ENCODE measurements at places on chromosomes 7 and 10.

- no peak for DNase-seq
Observed at GRCh38 chr7:36153571-36154097, 580 bp downstream of the EEPD1 start.

DNA sequence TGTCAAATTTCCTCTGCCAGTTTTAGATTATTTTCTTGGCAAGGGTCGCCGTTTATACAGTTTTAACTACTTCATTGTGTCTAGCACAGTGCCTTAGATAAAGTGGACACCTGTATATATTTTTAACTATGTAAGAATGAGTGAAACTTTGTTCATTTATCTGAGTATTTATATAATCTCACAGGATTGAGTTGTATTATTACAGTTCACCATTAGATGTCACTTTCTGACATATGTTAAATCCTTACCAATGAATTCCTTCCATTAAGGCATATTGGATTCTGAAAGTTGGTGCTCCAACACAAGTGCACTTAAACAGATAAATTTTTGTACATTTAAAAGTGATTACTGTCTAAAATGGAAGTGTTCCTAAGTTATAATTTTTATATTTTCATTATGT is 43.0 kb downstream of the ZMYND11 start:
- DNase-seq = no peak

DNA sequence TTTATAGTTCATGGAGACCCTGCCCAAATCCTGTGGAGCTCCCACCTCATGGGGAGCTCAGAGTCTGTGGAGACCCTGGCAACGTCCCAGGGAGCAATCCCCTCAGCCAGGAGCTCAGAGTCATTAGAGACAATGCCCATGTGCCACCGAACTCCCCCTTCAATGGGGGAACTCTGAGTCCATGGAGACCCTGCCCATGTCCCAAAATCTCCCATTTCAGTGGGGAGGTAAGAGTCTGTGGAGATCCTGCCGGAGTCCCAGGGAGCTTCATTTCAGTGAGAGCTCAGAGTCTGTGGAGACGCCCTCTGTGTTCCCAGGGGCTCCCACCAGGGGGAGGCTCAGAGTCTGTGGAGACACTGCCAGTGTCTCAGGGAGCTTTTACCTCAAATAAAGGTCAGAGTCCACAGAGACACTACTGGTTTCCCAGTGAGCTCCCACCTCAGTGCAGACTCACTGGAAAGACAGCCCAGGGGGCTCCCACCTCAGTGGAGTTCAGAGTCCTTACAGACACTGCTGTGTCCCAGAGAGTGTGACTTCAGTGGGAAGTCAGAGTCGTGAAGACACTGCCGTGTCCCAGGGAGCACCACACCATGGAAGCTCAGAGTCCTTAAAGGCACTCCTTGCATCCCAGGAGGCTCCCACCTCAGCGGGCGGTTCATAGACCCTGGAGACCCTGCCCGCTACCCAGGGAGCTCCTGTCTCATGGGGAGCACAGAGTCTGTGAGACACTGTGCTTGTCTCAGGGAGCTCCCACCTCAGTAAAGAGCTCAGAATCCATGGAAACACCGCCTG is 5.0 kb downstream of the MYO1G start:
- no peak for DNase-seq

- no peak for DNase-seq
Observed at GRCh38 chr10:22244001-22244400, 26.2 kb upstream of the EBLN1 start.

DNA sequence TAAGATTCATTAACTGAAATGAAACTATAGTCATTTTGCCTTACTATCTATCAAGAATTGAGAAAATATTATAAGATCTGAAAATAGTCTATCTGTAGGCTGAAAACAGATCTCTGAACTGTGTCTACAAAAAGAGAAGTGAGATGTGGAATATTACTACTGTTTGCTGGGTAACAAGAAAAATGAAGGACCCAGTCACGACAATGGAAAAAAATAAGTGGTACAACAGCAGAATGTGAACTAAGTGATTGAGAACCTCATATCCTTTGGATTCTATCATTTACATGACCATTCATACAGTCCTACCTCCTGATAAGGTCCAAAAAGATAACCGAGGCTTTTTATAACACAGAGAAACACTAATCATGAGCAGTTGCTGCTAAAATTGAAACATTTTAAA is 94.3 kb downstream of the UBE2H start:
- no peak for DNase-seq

DNA sequence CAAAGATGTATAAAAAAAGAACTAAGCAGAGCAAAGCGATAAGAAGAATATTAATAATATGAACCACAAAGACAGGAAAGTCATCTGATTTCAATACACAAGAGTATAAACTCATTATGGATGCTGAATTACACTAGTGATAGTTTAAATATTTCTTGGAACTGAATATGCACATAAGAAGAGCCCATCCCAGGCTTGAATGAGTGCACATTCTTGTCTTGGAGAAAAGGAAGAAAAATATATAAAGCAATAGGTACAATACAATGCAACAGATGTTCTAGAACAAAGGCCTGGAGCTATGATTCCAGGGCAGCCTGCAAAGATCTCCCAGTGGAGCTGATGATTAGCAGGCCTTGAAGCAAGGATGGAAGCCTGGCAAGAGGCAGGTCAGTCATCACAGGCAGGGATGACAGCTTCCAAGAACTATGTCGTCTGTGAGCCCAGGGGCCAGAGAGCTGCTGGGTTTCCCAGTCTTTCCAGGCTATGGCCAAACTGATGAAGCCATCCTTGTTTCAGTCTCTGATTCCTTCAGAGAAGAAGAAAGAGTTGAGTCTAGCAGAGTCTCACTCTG is 277.6 kb downstream of the KCNMA1 start:
- DNase-seq = no peak

- DNase-seq = no peak
Observed at GRCh38 chr7:99713995-99714570, 20.9 kb downstream of the CYP3A7 start.

DNA sequence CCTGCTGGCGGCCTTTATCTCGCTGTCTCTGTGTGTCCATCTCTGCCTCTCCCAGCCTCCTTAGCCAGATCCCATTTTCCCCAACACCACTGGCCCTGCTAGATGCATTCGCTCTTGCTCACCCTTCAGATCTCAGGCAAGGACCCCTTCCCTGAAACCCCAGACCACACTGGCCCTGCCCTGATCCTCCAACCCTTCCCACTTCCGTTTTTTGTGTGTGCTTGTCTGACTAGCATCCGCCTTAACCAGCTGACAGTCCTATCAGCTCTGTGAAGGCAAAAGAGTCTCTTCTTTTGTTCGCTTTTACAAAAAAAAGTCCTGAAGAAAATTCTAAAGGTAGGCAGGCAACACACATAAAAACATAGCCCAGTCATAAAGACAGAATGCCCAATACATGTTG is 28.7 kb downstream of the CHST15 start:
- no peak for DNase-seq

DNA sequence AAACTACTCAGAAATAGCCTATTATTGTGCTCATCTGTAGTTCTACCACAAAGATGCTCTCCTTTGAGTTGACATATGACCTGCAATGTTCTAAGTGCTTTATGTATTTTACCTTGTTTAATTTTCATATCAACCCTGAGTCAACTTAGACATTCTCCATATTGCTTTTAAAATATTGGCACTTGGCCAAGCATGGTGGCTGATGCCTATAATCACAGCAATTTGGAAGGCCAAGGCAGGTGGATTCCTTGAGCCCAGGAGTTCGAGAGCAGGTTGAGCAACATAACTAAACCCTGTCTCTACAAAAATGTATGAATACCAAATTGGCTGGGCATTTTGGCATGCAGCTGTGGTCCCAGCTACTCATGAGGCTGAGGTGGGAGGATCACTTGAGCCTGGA is 50.6 kb downstream of the PRKG1 start:
- DNase-seq = no peak

- no peak for DNase-seq
Observed at GRCh38 chr10:129199826-129200225, 267.2 kb upstream of the MGMT start.

GRCh38 chr7:138352570-138353461 is 107.2 kb upstream of the TRIM24 start:
- DNase-seq = no peak

GRCh38 chr7:16114071-16114470 is 307.3 kb downstream of the CRPPA start:
- no peak for DNase-seq

- DNase-seq = no peak
Observed at GRCh38 chr10:78959217-78959923, 109.4 kb upstream of the ZMIZ1 start.

- DNase-seq = no peak
Observed at GRCh38 chr7:53984776-53985175, 557.4 kb upstream of the VSTM2A start.

DNA sequence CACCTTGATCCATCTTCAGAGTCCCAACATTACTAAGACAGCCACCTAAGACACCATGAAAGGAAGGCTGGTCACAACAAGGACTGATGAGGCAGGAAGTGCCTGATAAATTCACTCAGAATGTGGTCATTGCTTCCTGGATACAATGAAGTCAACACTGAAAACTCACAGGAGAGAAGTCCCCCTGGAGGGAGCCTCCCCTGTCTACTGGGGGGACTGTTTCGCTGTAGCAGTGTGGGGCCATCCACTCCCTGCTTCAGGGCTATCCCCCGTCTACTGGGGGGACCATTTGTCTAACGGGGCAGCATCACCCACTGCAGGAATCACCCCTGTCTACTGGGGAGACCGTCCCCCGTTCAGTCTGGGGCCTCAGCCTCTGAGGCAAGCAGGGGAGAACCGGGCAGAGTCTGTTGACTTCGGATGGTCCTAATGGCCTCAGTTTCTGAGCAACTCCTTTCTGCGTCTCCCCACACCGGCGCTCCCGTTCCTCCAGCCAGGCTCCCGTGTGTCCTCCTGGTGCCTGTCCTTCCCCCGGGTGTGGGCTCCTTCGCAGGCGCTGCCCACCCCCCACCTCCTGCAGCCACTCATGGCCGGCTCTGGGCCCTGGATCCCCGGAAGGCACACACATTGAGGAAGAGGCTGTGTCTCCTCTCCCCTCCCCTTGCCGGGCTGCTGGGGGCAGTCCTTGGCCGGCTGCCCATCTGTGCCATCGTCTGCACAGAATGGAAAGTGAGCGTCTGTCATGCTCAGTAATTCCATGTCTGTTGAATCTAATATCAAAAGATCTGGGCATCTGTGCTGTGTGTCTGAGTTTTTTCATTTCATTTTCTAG is 59.9 kb upstream of the DNAJB6 start:
- no peak for DNase-seq

- no peak for DNase-seq
Observed at GRCh38 chr7:91248996-91249395, 15.2 kb upstream of the FZD1 start.

DNA sequence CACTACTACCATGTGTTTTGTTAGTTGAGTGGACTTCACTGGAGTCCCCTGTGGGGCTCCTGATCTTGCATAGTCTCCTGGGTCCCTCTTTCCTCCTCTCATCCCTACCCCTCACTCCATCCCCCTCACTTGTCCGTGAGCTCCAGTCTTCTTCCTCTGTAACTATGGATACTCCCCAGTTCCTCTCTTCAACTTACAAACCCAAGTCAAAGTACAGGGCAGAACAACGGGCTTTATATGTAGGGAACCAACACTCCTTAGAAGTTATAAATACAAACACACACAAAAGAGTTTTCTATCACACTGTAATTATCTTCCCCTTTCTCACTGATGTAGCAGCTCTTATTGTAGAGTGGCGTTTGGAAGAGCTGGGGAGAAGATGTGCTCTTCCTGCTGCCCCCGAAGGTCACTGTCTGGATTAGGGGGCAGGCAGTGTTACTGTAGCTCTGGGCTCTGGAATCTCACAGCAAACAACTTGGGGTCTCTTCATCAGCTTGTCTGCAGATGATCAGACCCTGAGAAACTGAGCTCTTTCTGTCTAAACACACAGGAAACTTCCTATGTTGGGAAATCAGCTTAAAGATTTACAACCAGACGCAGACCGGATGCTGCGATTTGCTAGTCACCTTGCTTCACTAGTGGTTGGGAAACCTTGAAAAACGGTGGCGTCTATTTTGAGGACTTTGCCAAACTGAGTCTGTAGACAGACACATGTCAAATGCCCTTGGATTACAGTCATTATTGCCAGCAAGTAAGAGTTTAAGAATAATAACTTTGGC is 13.6 kb downstream of the SNX10 start:
- DNase-seq = no peak

DNA sequence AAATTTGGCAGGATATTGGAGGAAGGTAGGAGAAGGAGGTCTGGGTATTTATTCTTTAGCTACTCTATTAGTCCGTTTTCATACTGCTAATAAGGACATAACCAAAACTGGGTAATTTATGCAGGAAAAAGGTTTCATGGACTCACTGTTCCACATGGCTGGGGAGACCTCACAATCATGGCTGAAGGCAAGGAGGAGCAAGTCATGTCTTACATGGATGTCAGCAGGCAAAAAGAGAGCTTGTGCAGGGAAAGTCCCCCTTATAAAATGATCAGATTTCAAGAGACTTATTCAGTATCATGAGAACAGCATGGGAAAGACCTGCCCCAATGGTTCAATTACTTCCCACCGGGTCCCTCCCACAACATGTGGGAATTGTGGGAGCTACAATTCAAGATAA is 1.9 kb upstream of the INMT start:
- DNase-seq = no peak

DNA sequence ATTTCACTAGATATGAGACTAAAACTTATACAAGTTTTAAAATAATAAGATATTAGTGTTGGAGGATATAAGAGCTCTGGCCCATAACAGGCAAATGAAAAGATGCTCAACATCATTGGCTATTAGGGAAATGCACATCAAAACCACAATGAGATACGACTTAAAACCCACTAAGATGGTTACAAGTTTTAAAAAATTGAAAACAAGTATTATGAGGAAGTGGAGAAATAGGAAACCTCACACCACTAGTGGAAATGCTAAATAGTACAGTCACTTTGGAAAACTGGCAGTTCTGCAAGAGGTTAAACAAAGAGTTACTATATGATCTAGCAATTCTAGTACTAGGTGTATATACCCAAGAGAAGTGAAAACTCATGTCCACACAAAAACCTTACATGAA is 17.2 kb downstream of the PANK1 start:
- no peak for DNase-seq

GRCh38 chr7:106613848-106614560 is 47.0 kb downstream of the CCDC71L start:
- DNase-seq = no peak

DNA sequence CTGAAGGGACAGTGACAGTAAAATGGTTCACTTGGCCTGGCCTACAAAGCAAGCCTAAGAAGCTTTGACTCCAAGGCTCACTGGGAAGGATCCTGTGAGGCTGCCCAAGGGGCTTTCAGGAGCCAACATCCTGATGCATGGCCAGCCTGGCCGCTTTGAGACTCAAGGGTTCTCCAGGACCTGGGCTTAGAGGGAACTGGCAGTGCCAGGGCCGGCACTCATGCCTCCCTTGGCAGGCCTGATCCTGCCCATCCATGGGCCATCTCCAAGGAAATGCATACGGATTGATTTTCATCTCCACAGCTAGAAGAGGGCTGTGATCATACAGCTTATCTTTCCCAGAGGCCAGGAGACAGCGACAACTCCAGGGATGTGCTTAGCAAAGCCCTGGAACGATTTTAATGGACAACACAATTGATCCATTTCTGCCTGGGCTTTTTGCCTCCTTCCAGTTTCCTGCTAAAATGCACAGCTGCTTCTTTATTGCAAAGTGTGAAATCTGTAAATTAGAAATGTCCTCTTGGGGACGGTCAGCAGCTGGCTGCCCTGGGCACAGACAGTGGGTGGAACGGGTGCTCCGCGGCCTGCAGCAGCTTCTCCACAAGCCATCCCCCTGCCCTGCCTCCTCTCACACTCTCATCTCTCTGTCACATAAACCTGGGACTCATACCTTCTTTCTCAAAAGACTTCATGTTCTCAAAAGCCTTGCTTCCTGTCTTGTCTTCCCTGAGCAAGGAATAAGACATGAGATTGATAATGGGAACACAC is 288.5 kb downstream of the GRID1 start:
- no peak for DNase-seq
